ENCODE measurements at places on chromosomes 3 and 15.

- DNase-seq, result no peak
Measured at GRCh38 chr3:69329892-69330291, 56.0 kb downstream of the FRMD4B start.

DNA sequence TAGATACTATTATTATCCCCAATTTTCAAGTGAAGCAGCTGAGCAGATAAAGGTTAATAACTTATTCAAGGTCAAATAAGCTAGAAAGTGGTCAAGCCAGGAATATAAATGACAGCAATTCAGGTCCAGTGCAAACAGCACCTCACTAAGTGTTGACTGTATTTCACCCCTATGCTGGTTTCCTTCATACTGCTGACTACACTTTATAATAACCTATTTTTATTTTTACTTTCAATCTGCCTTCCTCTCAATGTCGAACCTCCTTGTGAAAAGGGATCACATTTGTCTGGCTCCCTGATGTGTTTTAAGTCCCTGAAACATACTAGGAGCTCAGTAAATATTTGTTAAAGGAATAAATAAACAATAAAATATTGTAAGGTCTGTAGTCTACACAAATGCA lies 146.1 kb downstream of the NAALADL2 start:
- DNase-seq, result no peak

DNA sequence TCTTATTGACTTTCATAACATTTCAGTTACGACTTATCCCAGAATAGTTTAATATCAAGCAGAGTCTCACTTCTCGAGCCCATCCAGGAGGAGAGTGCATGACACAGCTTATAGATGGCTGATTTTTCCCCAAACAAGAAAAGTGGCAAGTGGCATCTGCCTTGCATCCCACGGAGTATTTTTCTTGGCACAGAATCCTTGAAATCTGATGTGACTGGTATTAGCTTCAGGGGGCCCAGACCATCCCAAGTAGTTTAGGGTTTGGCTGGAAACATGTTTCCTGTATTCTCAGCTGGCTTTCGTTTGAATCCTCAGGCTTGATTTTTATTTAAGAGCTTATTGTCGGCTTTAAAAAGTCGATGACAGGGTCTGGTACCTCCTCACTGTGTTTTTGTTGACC lies 20.7 kb upstream of the FBXL22 start:
- DNase-seq, result no peak

DNA sequence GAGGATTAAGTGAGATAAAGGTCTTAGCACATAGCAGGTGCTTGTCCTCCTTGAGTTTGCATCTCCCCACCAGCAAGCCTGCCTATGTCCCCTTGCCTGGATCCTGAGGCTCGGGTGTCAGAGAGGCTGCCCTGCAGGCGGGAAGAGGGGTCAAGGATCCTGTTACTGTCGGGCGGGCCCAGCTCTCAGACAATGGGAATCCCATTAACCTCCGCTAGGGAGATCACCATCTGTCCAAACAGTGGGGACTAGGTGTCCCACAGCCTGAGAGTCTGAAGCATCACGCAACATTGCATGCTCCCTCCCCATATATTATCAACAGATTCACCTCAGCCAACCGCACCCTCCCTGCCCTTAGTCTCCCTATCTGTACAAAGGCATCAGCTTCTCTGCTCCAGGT lies 151.4 kb downstream of the FBLN2 start:
- no peak for DNase-seq

DNA sequence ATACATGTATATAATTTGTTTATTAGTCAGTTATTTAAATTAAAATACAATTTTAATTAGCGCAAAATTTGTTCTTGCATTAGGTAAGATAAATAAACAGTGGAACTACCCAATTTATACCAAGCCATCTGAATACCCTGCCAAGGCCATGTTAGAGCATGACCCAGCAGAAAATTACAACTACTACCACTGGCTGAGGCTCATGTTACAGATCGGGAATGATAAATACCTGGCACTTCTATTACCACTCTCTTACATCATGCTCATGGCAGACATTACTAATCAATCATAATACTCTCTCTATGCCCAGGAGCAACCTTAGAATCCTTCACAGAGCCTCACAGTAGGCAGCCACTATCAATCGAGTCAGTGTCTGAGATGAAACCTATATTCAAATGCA lies 21.2 kb upstream of the LMOD3 start:
- no peak for DNase-seq

DNA sequence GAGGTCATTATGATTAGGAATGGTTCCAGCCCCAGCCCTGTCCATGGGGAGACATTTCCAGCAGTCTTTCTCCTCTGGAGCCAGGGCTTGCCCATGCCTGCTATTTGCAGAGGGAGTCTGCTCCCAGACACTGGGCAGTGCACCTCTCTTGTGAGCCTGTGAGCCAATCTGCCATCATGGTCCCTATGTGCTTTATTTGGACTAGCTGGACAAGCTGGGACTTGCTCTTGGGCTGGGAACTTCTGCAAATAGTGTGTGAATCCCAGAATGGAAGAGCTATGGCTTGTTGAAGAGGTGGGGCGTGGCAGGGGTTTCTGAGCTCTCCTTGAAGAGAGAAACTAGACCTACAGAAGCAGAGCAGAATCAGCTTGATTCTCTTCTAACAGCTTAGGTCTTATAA lies 53.7 kb upstream of the KY start:
- DNase-seq, result no peak

- DNase-seq, result no peak
Measured at GRCh38 chr3:104907507-104907906, 459.2 kb upstream of the ALCAM start.

GRCh38 chr3:123658852-123659206 lies 74.0 kb upstream of the HACD2 start:
- no peak for DNase-seq

GRCh38 chr3:133074977-133075376 lies 36.8 kb downstream of the TMEM108 start:
- DNase-seq, result no peak

GRCh38 chr15:97547381-97547780 lies 413.1 kb upstream of the ARRDC4 start:
- DNase-seq, result no peak

DNA sequence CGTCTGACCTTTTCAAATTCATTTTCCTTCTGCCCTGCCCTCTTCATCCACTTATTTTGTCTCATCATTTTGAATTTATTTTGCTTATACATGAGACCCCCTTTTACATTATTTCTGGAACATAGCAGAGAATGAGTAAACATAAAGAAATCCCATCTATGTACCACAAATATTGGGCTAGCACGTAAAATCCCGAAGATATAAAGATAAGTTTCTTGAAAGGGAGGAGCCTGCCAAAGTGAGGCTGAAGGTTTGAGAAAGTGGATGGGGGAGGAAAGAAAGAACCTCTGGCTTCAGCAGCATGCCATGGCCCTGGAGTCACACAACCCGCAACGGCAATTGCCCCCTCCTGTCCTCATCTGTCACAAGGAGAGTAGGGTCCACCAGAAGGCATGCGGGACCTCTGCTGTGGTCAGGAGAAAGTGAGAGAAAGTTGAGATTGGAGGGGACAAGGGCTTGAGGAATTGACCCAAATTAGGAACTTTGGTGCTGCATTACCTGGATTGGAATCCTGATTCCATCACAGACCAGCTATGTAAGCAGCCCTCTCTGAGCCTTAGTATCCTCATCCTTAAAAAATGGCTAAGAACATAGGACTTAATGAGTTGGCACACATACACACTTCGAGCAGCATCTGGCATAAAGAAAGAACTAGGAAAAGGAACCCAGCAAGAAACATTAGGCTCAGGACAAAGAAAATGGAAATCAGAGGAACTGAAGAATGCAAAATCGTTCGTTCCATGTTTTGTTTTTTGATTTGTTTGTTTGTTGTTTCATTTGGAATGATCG lies 53.7 kb upstream of the GYG1 start:
- no peak for DNase-seq

DNA sequence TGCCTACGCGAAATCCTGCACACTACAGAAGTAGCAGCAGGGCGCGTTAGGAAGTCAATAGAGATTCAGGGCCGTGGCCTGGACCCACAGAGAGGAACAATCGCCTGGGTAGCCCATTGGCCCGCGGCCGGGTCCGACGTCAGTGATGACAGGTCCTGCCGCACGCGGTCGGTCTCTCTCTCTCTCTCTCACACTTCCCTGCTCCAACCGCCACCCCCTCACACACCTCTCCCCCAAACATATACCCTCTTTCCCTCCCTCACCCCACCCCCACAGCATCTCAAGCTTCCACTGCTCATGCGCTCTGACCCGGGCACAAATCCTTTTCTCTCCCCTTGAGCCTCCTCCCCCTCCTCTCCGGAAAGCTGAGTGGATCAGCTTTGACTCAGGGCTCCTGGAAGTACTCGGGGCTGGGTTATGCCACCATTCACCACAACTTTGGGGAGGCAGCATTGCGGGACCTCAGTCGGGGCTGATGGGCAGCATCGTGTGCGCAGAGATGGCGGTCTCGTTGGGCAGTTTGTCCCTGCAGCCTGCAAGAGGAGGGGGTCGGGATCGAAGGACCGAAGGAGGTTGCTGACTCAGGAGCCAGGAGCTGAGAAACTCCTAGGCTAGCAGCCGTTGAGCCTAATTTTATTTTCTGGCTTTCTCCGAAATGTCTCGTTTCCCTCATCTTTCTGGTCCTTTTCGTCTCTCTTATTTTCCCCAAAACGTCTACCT lies 9.0 kb downstream of the ZIC4 start:
- DNase-seq, result no peak

DNA sequence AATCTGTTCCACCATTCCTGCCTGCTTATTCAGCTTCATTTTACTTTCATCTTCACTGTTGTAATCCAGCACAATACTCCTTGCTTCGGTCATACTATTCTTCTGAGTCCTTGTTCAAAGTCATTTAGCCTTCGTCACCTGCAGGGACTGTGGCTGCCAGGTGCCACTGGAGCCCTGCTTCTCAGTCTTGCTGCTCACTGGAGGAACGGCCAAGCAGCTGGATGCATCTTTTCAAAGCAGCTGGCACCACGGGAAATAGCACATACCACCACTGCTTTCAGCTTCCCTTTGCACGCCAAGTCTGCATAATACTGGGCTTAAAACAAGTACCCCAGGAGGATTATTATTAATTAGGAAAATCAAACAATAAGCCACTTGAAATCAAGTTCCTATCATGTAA lies 287.6 kb downstream of the BCHE start:
- no peak for DNase-seq

- no peak for DNase-seq
Measured at GRCh38 chr3:142047021-142047369, 102.3 kb downstream of the TFDP2 start.

- DNase-seq, result no peak
Measured at GRCh38 chr15:67110361-67110781, 45.0 kb downstream of the SMAD3 start.

DNA sequence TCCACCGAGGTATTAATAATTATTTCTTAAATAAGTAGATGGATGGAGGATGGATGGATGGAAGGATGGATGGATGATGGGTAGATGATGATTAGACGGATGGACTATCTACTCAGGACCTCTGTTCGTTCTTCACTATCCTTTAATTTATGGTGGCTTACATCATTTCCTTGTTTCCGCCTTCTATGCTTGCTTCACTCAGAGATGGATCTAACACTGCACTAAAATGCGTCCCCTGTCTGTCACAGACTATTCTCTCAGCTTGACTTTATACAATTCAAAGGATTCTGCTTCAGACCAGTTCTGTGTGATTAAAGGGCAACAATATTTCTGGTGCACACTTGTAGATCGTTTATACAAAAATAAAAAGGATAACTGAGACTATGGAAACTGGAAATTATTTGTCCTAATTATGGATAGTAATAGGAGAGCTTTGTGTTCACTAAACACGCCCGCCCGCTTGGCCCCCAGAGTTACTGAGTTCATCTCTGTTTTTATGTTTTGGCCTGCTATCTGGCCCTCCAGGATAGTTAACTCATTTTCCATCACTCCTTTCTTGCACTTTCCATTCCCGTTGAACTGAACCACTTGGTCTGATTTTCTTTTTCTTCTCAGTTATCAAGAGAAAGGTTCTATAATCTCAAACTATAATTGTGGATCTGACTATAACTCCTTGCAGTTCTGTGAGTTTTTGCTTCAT lies 41.4 kb upstream of the CA12 start:
- no peak for DNase-seq

DNA sequence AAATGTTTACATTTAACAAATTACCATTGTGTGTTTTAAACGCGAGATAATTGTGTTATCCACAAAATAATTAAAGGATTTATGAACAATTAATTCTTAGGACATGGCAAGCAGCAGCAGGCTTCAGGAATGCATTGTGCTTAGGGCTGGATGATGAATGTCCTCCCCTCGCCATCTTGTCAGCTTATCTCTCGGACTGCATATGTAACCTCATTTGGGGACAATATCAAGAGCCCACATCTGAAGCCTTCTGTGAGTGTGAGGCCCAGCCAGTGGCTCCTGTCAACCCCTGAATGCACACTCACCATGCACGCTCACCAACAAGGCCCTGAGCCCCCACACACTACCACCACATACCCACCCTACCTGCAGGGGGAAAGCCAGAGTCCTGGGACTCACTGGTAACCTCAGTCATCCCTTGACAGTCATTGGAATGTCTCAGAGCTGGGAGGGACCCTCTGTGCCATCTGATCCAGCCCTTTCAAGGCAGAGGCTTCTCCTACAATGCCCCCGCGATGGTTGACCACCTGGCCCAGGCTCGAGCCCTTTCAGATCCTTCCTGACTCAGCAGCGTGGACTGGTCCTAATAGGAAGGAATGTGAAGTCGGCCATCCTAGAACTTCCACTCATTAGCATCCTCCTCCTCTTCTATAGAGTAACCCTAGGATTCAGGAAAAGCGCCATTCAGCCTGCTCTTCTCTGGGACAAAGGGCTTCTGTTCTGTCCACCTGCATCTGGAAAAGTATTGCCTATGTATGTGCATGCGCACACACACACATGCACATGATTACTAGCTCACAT lies 38.2 kb downstream of the MRPL46 start:
- no peak for DNase-seq

DNA sequence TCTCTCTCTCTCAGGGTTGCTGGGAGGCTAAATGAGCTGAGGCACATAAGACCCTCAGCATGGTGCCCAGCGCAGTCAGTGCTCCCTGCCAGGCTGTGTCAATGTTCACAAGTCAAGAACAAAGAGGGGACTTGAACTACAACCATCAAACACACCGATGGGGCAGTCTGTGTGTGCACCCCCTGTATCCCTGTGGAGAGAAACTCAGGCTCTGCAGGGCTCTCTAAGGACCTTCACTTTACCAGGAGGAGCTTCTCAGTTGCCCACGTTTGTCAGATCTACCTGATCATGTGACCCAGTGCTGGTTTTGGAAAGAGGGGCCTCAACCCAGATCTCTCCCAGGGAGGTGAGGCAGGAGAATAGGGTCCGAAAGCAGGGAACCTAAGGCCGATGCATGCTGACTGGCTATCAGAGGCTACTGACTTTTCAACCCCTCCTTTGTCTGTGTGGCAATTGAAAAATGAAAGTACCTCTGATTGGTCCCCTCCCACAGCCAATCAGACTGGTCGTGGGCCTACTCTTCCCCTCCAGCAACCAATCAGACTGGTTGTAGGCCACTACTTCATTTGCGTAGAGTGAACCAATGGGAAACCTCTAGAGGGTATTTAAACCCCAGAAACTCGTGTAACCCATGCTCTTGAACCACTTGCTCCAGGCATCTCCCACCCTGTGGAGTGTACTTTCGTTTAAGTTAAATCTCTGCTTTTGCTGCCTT lies 34.0 kb downstream of the RHCG start:
- DNase-seq, result no peak

Measured in stimulated activated CD8-positive, alpha-beta memory T cell treated with anti-CD3 and anti-CD28 coated beads, Interleukin-7, amount 100 ng/mL, for 1 hour (primary cell).